Memory B cell (primary cell): ENCODE measurements at places on chromosomes 12 and 14.

- no peak for DNase-seq
Measured at GRCh38 chr12:120286768-120287490, 4.8 kb downstream of the RNU4-2 start.

DNA sequence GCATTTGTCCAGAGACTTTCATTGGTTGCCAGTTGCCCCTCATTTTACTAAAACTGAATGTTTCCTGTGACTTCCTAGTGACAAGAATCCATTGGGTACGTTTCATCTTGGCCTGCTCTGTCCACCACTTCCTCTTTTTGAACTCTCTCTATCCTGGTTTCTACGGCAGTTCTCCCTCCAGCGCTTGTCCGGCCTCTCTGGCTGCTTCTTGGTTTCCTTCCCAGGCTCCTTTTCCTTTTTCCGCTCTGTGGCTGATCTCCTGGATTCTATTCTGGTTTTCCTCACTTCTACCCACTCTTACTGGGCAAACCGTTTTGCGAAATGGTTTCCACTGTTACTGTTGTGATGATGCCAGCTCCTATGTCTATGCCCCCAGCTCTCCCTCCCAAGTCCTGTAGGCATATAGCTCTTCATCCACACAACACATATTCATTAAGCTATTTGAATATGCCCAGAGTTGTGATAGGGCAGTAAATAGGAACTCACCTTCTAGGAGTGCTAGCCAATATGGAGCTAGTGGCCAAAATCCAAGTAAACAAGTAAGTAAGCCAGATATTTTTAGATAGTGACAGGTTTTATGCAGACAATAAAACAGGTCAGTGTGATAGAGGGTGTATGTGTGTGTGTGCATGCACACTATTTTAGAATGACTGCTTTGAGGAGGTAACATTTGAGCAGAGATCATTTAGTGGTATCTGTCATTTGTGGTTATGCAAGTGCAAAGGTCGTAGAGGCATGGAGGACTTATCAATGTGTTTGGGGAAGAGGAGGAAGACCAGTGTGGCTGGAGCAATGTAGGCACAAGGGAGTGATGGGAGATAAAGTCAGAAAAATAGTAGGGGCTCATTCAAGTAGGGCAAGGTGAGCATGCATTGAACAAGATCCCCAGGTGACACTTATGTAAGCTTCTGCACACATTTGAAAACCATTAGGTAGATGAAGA is 27.9 kb upstream of the CTDSP2 start:
- no peak for DNase-seq

DNA sequence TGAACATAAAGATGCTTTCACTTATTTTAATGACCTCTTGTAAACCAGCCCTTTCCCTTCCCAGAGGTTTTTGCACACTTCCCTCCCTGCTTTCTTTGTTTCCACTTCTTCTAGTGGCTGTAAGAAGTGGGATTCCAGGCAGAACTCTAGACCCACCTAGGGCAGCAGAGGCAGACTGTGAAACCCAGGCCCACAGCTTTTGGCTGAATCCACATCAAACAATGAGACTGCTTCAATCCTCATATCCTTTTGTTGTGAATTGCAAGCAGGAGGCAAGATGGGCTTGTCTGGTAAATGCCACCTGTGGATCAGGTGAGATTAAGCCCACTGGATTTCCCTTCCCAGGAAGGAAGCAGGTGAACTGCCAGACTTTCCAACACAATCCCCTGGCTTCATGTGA is 12.8 kb downstream of the CCDC177 start:
- no peak for DNase-seq

DNA sequence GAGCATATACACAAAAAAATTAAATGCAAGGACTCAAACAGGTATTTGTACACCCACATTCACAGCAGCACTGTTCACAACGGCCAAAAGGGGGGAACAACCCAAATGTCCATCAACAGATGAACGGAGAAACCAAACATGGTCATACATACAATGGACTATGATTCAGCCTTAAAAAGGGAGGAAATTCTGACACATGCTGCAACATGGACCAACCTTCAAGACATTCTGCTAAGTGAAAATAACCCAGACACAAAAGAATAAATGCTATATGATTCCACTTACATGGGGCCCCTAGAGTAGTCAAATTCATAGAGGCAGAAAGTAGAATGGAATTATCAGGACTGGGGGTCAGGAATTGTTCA is 29.5 kb downstream of the ACTN1 start:
- DNase-seq: no peak

DNA sequence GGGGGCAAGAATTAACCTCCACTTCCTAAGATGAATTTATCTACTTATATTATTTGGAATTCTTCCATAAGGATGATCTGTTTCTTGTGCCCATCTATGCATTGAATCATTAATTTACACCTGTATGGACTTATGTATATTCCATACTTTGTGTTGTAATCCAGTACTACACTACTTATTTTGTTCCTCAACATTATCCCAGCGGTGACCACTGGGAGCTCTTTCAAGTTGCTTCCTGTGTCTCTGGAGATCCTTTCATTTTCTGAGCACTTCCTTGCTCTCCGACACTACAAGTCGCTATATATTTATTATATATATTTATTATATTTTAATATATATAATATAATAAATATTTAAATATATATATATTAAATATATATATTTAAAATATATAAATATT is 54.9 kb upstream of the SCN8A start:
- DNase-seq: no peak

DNA sequence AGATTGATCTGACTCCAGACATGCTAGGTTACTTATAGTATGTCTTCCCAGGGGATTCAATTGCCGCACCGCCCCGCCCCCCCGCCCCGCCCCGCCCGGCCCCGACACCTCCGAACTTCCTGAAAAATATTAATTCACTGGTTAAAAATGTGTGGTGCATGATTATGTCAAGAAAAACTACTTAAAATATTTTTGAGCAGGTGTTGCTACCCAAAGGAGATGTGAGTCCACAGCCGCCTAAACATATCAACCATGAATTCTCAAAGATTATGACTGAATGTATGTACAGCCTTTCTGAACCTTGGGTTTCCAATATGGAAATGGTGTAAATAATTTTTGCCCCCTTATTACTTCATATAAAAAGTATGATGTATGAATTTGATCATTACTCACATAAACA is 2.7 kb upstream of the RIMKLB start:
- DNase-seq: no peak

GRCh38 chr14:70660967-70661893 is 19.5 kb downstream of the TTC9 start:
- DNase-seq: peak; percentile 42

GRCh38 chr14:73283608-73284379 is 46.5 kb downstream of the PAPLN start:
- DNase-seq: no peak

- DNase-seq: peak; percentile 44
Measured at GRCh38 chr12:120496413-120497340, 764 bp downstream of the DYNLL1 start.

- no peak for DNase-seq
Measured at GRCh38 chr14:21987937-21988336, 314.3 kb upstream of the OR4E1 start.

GRCh38 chr12:78430551-78430950 is 434.0 kb upstream of the SYT1 start:
- DNase-seq: no peak

GRCh38 chr14:102544046-102544746 is 34.6 kb upstream of the ANKRD9 start:
- no peak for DNase-seq

DNA sequence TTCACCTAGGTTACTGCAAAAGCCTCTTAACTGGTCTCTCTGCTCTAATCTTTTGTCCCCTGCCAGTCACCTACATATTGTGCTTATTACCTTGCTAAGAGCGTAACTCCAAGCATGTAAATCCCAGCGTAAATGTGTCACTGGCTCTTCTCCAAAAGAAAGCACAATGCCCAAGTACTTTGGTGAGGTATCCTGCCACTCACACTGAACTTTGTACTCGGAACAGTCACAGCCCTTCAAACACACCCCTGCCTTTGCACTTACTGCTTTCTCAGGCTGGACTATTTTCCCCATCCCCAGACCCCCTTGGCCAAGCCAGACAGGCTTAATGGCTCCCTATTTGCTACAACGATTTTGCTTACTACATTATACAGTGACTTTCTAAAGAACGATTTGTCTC is 31.7 kb downstream of the GALNT4 start:
- no peak for DNase-seq

DNA sequence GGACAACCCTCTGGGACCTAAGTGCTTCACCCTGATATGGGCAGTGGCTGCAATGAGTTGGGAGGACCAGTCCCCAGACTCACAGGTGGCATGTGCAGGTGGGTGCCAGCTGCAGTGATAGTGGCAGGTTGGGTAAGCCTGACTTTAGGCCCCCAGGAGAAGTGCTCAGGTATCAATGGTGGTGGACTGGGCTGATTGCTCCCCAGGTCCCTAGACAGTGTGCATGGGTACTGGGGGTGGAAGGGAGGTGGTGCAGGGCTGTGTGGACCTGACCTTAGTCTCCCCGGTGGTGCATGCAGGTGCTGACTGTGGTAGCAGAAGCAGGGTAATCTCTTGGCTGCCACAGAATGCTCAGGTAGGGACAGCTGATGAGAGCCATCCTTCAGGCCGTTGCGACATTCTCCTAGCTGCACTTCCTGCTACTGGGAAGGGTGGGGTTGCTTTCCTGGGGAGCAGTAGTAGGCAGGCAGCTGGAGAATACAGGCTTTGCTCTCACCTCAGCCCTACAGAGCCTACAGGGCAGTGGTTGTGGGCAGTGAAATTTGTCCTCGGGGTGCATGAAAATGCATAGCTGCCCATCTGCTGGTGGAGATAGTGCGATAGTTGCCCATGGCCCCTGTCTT is 33.3 kb upstream of the CCND2 start:
- no peak for DNase-seq

GRCh38 chr12:109900752-109901580 is 892 bp downstream of the TCHP start:
- no peak for DNase-seq

GRCh38 chr14:61651355-61651754 is 44.0 kb upstream of the HIF1A start:
- DNase-seq: no peak

GRCh38 chr14:100223332-100224201 is 15.4 kb upstream of the YY1 start:
- DNase-seq: no peak

GRCh38 chr14:34404416-34404815 is 57.6 kb downstream of the SPTSSA start:
- DNase-seq: no peak

DNA sequence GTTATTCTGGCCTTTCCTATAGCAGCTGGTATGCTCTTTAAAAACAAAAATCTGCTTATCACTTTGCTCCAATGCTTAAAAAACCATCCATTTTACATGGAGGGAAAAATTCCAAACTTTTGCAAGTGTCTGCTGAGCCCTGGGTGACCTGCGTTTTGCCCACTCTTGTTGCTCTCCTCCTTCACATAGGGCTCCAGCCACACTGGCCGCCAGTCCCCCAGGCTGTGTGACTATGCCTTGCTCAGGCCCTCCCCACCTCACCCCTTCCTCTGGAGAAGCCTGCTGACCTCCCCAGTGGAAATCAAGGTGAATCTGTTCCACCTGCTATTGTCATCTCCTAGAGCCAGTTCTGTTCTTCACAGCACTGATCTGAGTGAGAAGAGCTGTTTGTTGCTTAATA is 126.9 kb downstream of the SLC25A47 start:
- DNase-seq: no peak

- no peak for DNase-seq
Measured at GRCh38 chr14:74720526-74720925, 7.6 kb downstream of the FCF1 start.
